ENCODE measurements at places on chromosomes 6 and 20.

DNA sequence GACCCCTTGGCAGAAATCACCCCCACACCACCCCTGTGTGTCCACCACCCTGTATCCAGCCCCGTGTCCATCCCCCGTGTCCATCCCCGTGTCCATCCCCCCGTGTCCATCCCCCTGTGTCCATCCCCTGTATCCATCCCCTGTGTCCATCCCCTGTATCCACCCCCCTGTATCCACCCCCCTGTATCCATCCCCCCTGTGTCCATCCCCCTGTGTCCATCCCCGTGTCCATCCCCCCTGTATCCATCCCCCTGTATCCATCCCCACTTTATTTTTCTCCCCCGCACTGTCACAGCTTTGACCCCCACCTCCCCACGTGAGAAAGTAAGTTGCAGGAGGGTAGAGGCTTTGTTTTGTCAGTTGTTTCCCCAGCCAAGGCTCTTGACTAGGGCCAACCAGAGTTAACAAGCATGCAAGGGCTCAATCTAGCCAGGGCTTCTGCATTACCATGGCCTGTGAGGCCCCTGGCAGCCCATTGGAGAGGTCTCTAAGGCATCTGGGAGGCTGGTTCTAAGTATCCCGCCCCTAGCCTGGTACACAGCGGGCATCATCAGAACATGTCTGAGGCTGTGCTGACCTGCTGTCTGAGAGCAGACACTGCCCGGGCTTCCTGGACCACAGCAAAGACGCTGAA, 18.1 kb upstream of the SIRPA start:
- no peak for DNase-seq

- no peak for DNase-seq
Measured at GRCh38 chr6:341914-342831, 49.4 kb upstream of the IRF4 start.

- DNase-seq = no peak
Measured at GRCh38 chr20:32325706-32326503, 32.2 kb upstream of the ASXL1 start.

- DNase-seq = no peak
Measured at GRCh38 chr6:88380083-88380482, 213.9 kb upstream of the CNR1 start.

DNA sequence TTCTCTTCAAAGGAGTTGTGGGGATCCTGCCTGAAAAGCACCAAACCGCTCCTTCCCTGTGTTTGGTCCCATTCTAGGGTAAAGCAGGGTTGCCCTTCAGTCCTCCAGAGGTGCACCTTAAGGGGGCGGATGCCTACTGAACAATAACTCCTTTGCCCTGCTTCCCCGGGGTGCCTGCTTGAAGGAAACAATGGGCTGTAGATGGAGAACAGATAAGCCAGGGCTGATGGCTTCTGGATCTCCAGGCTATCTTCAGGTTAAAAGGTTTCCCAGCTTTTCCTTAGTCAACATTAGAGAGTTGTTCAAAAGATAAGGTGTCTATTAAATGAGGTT, 5.4 kb upstream of the PRDM1 start:
- DNase-seq = no peak

DNA sequence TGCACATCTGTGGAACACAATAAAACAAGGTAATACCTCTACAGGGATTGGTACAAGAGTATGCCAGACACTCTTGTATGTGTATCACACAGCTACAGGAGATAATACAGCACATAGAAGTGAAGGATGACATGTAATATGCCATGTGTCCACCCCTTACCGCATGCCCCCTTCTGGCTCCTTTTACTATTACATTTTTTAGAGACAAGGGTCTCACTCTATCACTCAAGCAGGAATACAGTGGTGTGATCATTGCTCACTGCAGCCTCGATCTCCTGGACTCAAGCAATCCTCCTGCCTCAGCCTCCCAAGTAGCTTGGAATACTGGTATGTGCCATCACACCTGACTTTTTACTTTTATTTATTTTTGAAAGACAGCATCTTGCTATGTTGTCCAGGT, 4.2 kb upstream of the NCR3 start:
- no peak for DNase-seq

GRCh38 chr6:31815025-31815838, at the start of the genes HSPA1A and HSPA1L:
HSPA1A (plus strand) TSS chr6:31815543; CDS start chr6:31815757, 214 bp downstream.
HSPA1L (minus strand) TSS chr6:31815283; CDS start chr6:31811972, 3,311 bp downstream.
- DNase-seq = peak; percentile 62

DNA sequence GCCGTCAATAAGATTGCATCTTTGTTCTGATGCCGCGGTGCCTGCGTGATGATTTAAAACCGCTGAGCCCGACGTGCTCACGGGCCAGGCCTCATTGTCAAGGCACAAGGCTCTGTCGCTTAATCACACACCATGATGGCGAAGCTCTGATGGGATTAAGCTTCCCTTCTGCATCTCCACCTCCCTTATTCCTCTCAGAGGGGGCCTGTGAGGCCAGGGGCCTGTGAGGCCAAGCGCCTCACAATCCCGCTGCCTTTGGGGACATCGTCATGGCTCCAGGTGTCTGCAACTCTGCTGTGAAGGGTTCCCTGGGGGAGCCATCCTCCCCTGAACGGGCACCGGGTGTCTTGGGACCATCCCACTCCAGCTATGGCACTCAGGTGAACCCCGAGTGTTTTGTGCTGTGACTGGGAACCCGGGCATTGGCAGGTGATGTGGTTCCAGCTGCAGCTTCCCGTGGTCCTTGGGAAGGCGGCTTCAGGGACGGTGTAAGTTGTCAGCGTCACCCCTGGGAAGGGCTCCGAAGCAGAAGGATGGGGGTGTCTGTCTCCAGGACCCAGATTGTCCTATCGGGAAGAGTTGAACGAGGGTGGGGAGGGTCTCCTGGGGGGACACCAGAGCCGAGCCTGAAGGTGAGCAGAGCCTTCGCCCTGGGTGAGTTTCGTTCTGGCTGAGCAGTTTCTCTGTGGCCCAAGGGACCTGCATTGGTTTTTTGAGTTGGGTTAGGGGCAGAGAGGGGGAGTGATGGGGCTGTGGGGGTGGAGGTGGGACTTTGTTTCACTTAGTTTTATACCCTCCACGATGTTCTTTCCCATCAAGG, 18.0 kb upstream of the BHLHE23 start:
- no peak for DNase-seq

- no peak for DNase-seq
Measured at GRCh38 chr6:13098793-13099570, 229.4 kb downstream of the TBC1D7 start.

DNA sequence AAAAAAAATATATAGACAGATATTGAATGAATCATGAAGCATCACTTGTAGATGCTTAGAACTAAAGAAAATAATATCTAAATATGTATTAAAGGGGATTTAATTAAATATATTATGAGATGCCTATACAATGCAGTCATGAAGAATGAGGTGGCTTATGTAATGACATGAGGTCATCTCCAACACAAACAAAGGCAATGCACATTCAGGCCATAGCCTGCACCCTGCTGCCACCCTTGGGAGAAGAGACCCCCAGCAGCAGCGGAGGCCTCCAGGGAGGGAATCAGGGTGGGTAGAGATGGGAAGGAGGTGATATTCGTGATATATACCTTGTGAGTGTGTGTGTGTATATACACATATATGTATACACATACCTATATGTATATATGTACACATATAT, 26.4 kb upstream of the SSTR4 start:
- DNase-seq = no peak

DNA sequence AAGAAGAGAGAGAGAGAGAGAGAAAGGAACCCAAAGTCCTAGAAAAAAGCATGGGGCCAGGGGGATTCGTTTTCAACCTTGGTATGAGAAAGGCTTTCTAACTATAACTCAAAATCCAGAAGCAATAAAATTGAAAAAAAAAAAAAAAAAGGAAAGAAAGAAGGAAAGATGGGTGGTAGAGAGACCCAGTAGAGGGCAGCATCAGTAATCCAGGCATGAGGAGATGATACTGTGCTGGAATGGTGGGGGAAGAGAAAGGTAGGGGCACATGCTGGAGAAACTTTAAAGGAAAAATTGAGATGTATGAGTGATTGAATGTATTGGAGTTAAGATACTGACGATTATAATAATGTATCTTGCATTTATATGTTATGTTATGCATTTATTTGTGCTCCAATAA, 1040.7 kb upstream of the FLRT3 start:
- DNase-seq = no peak

GRCh38 chr6:100230953-100231316, 233.8 kb downstream of the SIM1 start:
- no peak for DNase-seq

GRCh38 chr6:147986846-147987245, 355.8 kb upstream of the SASH1 start:
- DNase-seq = no peak

- DNase-seq = no peak
Measured at GRCh38 chr6:46490425-46491200, 636 bp downstream of the RCAN2 start.

- DNase-seq = peak; percentile 28
Measured at GRCh38 chr6:73728548-73729205, 32.7 kb downstream of the CD109 start.

GRCh38 chr20:12644461-12644860, 364.3 kb upstream of the SPTLC3 start:
- no peak for DNase-seq

GRCh38 chr6:71334768-71335167, 46.2 kb downstream of the OGFRL1 start:
- no peak for DNase-seq

DNA sequence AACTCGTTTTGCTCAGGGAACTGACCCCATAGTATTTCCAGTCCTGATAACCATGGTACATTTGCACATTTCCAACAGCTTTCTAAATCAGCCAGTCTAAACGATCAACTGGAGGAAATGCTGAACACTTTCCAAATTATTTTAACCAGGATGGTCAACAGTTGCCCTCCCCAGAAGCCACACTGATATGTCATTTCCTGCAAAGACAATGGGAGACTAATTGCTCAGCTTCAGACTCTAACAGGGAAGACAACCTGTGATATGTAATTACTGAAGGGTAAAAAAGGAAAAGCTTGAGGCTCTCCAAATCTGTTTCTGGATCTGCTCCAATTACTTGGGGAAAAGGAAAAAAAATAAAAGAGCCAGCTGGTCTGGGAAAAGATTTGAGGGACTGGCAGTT, 88.8 kb downstream of the FYN start:
- DNase-seq = no peak

DNA sequence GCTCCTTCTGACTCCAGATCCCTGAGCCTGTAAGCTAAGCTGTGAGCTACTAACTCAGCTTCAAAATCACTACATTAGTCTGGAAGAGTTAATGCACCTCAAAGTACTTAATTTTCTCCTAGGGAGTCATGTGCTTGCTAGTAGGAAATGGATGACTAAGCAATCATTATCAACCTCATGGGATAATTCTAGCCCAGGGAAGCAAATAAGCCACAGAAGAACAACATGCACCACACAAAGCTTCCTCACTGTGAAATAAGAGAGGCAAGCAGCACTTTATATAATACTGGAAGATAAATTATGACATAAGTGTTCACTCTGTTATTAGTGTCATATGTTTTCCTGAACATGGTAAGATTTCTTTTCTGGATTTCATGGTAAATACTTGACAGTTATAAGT, 57.9 kb upstream of the RCAN2 start:
- no peak for DNase-seq

DNA sequence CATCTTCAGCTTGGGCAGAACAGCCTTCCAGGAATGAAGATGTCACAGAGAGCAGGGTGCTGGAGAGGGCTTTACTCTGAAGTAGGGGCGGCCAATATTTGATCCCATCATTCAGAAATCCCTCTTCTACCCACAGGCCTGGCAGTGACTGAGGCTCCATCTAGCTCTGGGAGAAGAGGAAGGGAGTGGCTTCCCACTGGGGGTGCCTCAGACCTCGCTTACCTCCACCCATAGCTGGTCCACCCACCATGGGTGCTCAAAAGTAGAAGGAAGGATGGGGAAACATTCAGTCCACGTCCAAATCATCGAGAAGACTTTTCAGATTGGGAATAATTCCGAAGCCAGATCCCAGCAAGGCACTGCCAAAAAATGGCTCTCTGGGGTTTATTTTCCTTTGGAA, 11.8 kb upstream of the THBD start:
- DNase-seq = no peak

DNA sequence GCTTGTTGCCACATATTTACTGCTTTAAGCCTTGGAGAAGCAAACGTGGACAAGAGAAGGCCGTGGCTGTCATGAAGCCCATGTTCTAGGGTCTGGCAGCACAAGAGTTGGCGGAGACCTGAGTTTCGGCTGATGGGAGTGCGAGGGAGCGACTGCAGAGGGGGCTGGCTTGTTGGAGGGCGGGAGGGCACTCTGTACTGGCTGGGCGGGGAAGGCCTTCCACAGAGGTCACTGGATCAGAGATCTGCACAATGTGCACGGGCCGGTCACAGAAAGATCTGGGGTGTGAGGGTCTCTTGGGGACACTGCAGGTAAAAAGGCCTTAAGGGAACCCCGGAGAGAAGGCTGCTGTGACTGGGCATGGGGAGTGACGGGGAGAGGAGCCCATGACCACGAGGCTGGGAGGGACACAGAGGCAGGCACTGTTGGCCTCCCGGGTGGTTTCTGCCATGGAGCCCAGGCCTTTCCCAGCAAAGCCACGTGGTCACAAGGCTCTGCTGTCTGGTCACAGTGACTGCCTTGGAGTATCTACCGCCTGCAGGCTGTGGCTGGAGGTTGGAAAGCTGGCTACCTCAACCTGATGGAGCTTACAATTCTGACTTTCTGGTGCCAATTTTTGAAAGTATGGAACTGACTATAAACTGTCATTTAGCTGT, 23.8 kb downstream of the FOXC1 start:
- DNase-seq = no peak

DNA sequence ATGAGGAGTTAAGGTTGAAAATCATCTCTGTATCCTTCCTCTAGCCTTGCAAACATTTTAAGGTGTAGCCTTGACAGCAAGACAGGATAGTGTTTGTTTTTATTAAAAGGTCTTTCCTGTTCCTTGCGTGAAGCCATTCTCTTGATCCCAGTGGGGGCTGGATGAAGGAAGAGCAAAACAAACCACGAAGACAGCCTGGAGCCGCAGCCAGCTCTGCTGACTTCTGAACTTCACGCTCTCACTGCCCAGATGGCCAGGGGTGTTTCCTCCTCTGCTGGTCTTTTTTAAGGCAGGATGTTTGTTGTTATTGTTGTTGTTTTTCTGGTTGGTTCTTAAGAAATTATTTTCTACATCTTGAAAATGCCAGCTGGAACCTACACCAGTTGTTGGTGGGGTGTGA, 156.4 kb downstream of the MTHFD1L start:
- DNase-seq = no peak

GRCh38 chr6:1820165-1820564, 210.4 kb downstream of the FOXC1 start:
- no peak for DNase-seq

- DNase-seq = no peak
Measured at GRCh38 chr20:45469336-45470261, at the start of gene WFDC2. WFDC2 (plus strand) TSS chr20:45469753; CDS start chr20:45469782, 29 bp downstream.

- DNase-seq = no peak
Measured at GRCh38 chr6:108661430-108661829, 100.7 kb downstream of the FOXO3 start.
